ENCODE measurements at places on chromosomes 7 and 10.

DNA sequence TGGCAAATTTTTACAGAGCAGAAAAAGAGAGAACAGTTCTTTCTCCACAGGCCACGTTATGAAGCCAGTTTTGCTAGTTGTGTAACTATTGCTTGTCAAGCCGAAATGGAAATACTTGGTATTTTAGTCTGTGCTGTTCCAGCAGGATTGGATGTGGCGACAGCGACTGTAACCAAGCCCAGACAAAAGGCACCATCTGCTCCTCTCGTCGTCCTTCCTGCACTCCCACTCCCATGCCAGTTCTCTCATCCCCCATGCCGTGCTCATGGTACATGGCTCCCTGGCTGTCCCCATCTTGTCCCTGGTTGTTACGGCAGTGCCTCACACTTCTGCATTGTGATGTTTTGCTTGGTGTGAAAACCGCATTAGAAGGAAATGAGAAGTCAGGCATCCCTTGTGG is 185.7 kb upstream of the FZD8 start:
- DNase-seq: no peak

GRCh38 chr7:96169439-96169838 is 152.5 kb downstream of the SLC25A13 start:
- no peak for DNase-seq

- DNase-seq: no peak
Observed at GRCh38 chr10:69575164-69575722, 2.0 kb upstream of the NEUROG3 start.

- no peak for DNase-seq
Observed at GRCh38 chr7:142066536-142066935, 45.0 kb upstream of the MGAM2 start.

- no peak for DNase-seq
Observed at GRCh38 chr10:64731016-64731415, 1209.8 kb downstream of the REEP3 start.

- DNase-seq: no peak
Observed at GRCh38 chr7:139727151-139727705, 50.6 kb downstream of the HIPK2 start.

DNA sequence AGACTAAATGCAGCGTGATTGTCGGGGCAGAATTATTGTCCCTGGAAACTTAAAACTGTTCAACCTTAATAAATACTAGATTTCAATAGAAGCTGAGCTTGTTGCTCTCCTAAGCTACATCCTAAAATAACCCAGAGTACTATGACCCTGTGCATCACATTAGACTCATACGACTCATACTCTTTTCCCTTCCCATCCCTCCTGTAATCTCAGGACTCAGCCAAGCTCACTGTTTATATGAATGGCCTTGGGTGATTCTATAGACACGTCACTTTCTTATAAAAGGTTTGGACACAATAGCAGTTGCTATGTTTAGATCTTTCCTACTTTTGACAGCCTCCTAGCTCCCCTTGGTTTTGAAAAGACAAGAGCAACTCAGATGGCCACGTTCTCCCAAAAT is 17.2 kb downstream of the TCF7L2 start:
- no peak for DNase-seq

DNA sequence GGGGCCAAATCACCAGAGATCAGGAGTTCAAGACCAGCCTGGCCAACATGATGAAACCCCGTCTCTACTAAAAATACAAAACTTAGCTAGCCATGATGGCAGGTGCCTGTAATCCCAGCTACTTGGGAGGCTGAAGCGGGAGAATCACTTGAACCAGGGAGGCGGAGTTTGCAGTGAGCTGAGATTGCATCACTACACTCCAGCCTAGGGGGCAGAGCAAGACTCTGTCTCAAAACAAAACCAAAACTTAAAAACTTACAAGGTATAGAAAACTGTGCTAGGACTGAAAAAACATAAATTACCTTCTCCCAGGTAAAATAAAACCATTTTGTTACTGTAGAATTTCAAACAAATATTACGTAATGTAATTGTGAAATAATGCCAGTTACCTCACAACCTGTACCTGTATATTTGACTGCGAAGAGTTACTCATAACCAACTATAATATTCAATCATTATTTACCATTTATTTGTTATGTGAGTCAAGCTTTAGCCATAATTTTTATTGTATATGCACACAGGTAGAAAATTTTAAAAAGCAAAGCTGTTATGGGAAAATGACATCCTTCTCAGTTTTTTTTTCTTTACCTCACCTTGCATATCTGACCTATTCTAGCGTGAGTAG is 180.9 kb downstream of the SEMA3A start:
- DNase-seq: no peak

DNA sequence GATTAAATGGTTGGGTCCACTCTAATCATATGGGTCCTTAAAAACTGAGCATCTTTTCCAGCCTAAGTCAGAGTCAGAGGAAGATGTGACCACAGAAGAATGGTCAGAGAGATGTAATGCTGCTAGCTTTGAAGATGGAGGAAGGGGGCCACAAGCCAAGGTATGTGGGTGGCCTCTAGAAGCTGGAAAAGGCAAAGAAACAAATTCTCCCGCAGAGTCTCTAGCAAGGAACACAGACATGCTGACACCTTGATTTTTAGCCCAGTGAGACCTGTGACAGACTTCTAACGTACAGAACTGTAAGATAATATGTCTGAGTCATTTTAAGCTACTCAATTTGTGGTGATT is 1.5 kb upstream of the EXOC6 start:
- no peak for DNase-seq

GRCh38 chr10:4615042-4615441 is 211.0 kb upstream of the AKR1E2 start:
- no peak for DNase-seq

GRCh38 chr7:140049339-140050024 is 13.3 kb downstream of the PARP12 start:
- DNase-seq: no peak

DNA sequence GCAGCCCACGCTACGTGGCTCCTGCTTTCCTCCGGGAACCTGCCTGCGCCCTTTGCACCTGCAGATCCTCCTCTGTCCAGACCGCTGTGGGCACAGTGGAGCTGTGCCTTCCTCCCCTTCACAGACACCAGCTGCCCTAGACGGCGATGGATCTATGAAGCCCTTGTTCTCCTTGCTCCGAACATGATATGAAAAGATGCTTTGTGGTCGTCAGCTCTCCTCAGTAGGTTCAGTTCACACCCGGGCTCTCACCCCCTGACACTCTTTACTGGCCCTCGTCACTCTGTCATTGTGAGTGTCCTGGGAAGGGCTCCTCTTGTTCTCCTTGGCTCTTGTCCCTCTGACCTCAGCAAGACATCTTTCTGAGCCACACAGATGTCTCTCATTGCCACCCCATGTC is 4.2 kb downstream of the ZNF488 start:
- peak; percentile 49 for DNase-seq

- DNase-seq: no peak
Observed at GRCh38 chr7:48250441-48250951, 79.2 kb downstream of the ABCA13 start.

Measured in head of caudate nucleus (tissue), 42 donors.